NCI-H1105 (cell line): ENCODE measurements at places on chromosomes 1 and 21.

DNA sequence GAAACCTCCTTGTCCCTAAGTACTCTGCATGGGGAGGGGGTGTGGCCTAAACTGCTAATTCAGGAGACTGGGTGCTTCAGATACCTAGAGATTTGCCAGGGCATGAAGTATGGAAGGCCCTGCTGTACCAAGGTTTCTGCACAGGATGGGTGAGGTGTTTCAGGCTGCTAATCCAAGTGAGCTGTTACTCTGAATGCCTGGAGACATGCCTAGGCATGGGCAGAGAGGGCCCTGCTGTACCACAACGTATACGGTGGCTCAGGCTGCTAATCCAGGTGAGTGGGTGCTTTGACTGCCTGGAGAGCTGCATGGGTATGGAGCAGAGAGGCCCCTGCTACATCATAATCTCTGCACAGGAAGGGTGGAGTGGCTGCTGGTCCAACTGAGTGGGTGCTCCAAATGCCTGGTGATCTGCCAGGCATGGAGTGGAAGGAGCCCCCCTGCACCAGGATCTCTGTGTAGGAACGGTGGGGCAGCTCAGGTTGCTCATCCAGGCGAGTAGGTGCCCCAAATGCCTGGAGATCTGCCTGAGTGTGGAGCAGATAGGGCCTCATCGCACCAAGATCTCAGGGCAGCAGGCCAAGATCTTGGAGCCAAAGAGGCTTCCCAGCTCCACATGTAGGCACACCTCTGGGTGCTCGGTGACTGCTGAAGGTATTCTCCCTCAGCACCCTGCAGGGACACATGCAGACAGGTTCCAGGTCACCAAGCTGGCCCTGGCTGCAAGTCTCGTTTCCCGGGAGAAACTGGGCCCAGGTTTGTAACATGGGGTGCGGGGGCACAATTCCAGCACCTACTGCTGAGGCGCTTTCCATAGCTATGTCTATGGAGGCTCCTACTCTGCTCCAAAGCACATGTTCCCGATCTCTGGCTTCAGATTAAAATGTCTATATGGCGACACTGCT lies 252.5 kb upstream of the PLXNA2 start:
- DNase-seq = no peak

GRCh38 chr1:93495911-93496310 lies 48.0 kb downstream of the FNBP1L start:
- DNase-seq = no peak

DNA sequence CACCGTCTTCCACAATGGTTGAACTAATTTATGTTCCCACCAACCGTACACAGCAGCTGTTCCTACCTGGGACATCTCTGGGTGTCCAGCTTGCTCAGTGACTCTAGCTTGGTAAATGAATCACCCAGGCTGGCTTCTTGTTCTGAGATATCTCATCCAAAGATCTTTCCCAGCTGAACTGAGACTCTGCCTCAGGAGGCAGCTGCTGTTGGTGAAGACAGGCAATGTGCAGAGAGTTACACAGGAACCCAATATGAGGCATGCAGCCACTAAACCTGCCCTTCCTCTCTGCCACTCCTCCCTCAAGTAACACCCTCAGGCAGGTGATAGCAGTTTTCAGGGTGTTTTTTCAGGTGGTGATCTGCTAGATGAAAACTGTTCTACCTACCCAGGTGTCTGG lies 14.0 kb upstream of the FOXO6 start:
- no peak for DNase-seq

GRCh38 chr21:37219761-37220432 lies 47.2 kb downstream of the VPS26C start:
- DNase-seq = no peak

GRCh38 chr1:17409391-17409811 lies 30.1 kb downstream of the RCC2 start:
- no peak for DNase-seq

DNA sequence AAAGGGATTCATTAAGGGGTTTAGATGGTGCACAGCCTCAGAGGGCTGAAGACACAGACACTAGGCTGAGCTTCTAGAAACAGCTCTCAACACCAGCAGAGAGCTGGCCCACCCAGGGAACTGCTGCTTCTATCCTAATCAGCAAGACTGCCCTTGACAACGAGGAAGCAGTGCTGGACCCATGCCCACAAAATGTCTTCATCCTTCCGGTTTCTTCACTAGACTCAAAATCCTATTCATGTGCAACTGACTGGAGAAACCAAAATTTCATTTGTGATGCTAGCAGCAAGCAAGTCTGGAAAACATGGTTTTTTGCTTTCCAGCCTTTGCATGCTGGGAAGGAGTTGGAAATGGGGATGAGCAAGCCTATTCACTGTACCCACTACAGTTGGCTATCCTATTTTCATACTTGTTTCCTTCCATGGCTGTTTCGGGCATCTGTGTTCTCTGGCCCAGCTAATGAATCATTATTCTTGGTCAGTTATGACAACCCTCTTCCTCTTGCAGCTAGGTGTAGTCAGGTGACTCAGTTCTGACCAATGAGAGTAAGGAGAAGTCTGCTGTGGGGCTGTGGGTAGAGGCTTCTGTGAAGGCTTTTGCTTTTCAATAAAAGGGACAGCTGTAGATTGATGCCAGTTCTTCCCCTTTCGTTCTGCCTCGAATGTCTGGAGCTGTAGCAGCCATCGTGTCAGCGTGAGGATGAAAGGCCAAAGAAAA lies 14.6 kb upstream of the TMEM61 start:
- DNase-seq = no peak

GRCh38 chr1:167695147-167695546 lies 26.6 kb upstream of the MPZL1 start:
- no peak for DNase-seq

DNA sequence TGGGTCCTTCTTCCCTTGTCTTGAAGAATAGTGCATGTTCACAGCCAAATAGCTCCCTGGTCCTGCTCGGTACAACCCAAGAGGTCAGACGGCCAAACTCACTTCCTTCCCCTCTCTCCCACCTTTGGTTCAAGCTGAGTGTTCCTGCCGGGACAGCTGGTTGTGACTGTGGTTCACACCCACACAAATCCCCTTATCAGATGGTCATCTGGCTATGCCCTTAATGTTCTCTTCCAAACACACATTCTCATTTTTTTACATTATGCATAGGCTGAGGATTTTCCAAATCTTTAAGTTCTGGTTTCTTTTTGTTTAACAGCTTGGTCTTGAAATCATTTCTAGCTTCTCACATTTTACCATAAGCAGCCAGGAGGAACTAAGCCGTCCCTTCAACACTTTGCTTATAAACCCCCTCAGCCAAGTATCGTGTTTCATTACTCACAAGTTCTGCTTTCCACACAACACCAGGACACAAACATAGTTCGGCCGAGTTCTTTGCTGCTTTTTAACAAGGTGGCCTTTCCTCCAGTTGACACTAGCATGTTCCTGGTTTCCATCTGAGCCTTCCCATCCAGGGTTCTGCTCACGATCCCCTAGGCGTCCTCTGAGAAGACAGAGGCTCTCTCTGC lies 19.7 kb upstream of the TSPEAR start:
- no peak for DNase-seq

GRCh38 chr1:212930986-212931678 lies 19.2 kb upstream of the VASH2 start:
- no peak for DNase-seq
